ENCODE measurements at places on chromosomes 1 and 21.
A peak's percentile ranks its signal among the peaks of the same experiment; 100 is the strongest.

GRCh38 chr21:34553151-34553952 lies 41.3 kb upstream of the KCNE1 start:
- no peak for DNase-seq

DNA sequence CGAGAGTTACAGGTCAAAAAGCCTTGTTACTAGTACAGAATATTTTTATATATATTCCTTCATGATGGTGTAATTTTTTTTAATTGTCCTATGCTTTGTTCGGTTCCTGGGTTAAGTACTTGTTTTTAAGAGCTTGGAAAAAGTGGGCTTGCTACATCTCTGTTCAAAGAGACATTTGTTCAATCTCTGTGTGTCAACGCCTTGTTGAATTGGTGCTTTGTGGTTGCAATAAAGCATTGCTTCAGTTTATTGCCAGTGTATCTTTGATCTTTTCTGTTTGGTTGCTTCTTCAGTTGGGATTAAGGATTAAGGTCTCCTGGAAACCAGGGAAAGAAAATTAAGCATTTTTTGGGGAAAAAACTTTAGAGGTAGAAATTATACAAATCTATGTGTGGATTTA lies 47.7 kb upstream of the DNASE2B start:
- no peak for DNase-seq

GRCh38 chr1:191528275-191528674 lies 630.0 kb upstream of the RGS18 start:
- no peak for DNase-seq

GRCh38 chr1:36570478-36571060 lies 87.9 kb upstream of the CSF3R start:
- DNase-seq = no peak

- DNase-seq = no peak
Observed at GRCh38 chr1:201665036-201665435, 126.1 kb downstream of the NAV1 start.

DNA sequence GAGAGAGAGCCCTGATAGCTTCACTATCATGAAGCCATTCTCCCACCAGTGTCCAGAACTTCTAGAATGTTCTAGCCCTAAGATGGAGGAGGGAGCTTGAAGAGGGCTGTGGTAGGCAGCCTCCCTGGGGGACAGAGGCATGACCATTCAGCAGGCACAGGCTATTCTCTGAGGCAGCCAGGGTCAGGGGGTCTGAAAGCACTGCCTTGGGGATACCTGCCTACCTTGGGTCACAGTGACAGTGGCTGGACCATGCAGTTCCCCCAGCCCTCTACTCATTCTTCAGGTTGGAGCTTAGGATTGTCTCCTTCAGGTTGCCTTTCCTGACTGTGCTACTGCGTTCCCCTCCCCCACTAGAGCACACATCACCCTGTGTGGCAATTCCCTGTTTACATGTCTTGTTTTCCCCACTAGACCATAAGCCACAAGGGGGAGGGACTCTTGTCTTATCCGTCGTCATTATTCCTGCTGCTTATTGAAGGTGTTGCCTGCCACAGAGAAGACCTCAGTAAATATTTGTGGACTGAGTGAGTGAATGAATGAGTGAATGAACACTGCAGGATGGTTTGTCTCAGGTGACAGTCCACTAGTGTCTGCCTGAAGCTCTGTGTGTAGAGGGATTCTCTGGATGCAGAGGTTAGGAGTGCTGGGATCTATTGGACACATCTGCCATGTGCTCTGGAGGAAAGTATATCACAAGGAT lies 5.2 kb downstream of the ZDHHC18 start:
- DNase-seq = peak; percentile 75

DNA sequence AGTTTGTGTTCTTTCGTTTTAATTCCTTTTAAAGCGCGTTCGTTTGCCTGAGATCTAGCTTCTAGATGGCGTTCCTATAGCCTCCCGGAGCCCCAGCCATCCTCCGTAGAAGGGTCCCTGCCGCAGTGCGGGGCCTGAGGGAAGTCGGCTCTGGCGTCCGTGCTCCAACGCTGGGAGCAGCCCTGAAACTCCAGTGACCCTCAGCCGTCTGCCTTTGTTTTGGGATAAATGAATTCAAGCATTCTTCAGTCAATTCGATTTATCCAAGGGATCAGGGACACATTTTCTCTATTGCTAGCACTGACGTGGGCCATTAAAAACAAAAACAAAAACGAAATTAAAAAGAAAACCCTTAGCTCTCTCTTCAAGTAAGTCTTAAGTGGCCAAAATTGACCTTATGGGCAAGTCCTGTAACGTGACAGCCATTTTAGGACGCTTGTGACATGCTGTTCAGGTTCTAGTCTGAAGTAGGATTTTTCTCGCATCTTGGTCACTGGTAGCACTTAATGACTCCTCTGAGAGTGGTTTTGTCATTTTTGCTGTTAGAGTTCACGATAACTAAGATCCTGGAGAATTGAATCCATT lies 742 bp upstream of the HSPA13 start:
- peak; percentile 8 for DNase-seq

DNA sequence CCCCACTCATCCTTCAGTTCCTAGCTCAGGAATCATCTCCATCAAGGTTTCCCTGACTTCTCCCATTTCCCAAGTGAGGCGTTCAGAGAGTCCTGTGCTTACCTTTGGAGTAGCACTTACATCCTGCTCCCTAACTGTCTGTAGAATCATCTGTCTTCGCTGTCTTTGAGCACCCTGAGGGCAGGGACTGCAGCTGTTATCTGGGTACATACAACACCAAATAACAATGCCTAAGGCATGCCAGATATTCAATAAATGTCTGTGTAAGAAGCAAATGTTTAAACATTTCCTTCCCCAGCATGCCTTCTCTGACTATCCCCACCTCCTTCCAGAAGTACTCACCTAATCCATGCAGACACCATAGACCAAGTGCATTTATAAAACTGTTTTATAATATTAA lies 65.4 kb downstream of the JAK1 start:
- no peak for DNase-seq

DNA sequence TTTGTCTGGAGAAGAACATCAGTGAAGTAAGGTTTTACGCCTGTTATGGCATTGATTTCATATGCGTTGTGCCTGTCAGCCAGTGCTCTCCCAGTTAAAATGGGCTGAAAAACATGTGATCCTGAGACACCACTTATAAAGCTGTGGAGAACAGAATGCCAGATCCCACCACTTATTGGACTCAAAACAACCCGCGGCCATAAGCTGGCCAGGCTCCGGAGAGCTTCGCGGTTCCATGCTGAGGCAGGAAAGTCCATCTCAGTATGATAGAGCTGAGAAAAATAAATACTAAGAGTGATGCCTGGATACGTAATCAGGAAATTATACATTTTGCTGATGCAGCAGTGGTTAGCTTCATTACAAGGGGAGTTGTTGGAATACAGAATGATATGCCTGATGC lies 5.1 kb downstream of the APOBEC4 start:
- no peak for DNase-seq

- no peak for DNase-seq
Observed at GRCh38 chr1:98388441-98388840, 273.1 kb upstream of the SNX7 start.

DNA sequence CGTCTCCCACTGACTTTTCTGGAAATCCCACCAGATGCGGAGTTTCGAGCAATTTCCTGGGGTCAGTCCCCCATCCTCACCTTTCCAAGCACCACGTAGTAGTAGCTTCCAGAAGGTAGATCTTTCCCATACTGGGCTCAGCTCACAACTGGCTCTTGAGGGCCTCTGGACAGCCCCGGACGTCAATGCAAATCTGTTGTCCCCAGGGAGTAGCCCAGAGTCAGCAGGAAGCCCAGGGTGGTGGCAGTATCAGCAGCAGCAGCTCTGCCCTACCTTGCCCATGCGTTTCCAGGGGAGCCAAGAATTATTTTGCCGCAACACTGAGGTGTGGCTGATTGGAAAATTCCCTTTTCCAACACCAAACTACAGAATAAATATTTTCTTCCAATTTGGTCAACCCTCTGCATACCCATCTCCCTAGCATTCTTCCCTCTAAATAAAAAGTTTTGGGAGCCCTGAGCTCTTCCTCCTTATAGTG lies 70.3 kb downstream of the CD46 start:
- DNase-seq = no peak

DNA sequence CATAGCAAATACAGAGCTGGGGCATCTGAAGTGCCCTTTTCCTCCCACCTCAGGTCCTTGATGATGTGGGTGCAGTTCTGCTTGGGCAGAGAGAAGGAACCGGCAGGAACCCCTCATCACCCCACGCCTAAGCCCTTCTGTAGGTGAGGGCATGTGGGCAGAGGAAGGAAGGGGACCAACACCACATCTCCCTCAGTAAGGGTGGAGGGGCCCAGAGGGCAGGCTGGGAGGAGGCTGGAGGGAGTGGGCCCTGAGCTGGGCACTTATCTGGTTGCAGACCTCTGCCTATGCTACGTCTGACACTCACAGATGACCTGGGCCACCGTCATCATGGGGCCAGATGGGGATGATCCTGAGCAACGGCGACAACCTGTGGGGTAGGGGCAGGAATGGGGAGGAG lies 11.0 kb downstream of the ZNF687 start:
- DNase-seq = no peak

DNA sequence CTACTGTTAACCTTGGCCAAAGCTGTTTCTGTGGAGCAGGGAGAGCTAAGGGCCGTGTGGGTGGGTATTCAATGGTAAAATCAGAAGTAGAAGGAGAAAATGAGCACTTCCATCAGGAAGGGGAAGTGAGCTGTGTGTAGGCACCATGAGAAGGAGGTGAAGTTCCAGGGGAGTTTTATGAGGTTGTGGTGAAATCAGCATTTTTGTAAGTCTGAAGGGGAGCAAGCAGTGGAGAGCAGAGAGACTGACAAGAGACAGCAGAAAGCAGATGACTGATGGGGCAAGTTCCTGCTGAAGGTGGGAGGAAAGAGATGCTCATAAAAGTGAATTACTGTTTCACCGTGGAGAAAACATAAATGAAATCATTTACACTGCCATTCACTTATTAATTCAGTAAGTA lies 2.7 kb upstream of the GPR88 start:
- DNase-seq = no peak

DNA sequence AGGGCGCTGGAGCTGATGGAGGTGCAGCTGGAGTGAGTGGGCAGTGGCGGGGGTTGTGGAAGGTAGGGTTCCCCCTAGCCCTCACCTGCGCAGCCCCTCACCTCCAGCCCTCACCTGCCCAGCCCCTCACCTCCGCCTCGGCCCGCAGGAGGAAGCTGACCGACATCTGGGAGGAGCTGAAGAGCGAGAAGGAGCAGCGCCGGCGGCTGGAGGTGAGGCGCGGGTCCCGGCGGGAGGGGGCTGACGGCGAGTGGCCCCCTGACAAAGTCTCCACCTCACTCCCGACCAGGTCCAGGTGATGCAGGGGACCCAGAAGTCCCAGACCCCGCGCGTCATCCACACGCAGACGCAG lies 2.7 kb downstream of the EVA1B start:
- no peak for DNase-seq

DNA sequence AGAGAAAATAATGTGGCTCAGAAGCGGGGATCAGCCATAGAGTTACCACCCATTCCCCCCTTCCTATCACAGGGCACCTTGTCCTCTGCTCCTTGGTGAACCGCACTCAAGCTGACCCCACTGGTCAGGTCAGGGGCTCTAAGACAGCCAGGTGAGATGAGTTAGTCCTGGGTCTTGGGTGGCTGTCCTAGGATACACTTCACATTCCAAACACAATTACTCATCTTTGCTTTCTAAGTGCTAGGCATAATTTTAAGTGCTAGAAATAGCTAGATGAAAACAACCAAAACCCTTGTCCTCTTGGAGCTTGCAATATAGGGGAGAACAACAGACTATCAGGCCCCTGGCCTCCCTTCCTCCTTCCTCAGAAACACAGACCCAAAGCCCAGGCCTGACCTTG lies 7.8 kb upstream of the MUTYH start:
- no peak for DNase-seq

- no peak for DNase-seq
Observed at GRCh38 chr1:10835421-10835820, 39.0 kb upstream of the CASZ1 start.

- DNase-seq = peak; percentile 97
Observed at GRCh38 chr1:2049718-2050431, at the start of gene PRKCZ. Gene PRKCZ (plus strand): TSS chr1:2050411. CDS start chr1:2050631, 220 bp downstream.

- DNase-seq = no peak
Observed at GRCh38 chr21:23822760-23823159, 1784.5 kb downstream of the MRPL39 start.

- DNase-seq = no peak
Observed at GRCh38 chr1:40977716-40978115, 1.8 kb upstream of the CTPS1 start.

DNA sequence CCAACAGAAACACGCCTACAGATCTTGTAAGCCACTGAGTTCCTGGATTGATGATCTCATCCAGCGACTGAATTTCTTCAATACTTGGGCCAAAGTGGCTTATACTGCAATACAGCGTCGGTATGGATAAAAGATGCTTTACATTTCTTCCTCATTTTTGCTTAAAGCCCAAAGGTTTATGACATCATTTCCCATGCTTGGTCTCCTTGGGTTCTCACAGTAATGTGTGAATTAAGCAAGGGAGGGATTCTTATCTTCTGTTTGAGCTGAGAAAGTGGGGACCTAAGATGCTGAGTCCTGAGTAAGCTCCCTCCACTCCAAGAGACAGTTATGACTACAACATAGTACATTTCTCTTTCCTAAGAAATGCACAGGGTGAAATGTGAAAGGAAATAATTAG lies 39.5 kb downstream of the LBR start:
- no peak for DNase-seq

DNA sequence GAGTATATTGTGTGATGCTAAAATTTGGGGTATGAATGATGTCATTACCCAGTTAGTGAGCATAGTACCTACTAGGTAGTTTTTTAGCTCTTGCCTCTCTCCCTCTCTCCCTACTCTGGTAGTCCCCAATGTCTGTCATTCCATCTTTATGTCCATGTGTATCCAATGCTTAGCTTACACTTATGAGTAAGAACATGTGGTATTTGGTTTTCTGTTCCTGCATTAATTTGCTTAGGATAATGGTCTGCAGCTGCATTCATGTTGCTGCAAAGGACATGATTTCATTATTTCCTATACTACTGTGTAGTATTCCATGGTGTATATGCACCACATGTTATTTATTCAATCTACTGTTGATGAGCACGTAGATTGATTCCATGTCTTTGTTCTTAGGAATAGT lies 54.4 kb upstream of the NEGR1 start:
- no peak for DNase-seq

DNA sequence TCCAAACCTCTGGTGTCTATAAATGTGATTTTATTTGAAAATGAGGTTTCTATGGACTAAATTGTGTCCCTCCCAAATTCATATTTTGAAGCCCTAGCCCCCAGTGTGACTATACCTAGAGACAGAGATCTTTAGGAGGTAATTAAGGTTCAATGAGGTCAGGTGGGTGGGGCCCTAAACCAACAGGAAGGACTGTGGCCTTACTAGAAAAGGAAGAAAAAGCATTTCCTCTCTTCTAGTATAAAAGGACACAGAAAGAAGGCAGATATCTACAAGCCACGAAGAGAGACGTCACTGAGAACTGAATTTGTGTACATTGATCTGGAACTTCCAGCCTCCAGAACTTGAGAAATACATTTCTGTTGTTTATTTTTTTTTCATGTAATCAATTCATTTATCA lies 123.1 kb upstream of the RUNX1 start:
- no peak for DNase-seq

DNA sequence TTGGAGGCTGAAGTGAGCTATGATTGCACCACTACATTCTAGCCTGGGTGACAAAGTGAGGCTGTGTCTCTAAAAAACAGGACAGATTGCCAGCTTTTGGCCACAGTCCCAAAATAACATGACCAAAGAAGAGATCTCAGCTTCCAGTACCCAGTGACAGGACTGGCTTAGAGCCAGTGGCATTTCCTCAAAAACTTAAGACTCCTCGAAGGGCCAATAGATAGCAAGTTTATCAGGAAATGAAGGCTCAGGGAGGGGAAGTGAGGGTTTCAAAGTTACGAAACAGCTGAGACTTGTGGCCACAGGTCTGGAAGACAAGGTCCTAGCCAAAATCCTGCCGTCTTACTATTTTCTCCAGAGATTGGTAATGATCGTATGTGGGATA lies 6.3 kb upstream of the TMEM39B start:
- no peak for DNase-seq
